ENCODE measurements at places on chromosomes 4 and X.

GRCh38 chr4:2866891-2867290 is 23.2 kb downstream of the ADD1 start:
- no peaks in the 10 kb centered on the region for H3K27me3 ChIP-seq
- no peak for DNase-seq
- peaks cover 76% of the 10 kb centered on the region for H3K4me1 ChIP-seq
- peak overlapping the region; percentile 3 for H3K4me3 ChIP-seq

DNA sequence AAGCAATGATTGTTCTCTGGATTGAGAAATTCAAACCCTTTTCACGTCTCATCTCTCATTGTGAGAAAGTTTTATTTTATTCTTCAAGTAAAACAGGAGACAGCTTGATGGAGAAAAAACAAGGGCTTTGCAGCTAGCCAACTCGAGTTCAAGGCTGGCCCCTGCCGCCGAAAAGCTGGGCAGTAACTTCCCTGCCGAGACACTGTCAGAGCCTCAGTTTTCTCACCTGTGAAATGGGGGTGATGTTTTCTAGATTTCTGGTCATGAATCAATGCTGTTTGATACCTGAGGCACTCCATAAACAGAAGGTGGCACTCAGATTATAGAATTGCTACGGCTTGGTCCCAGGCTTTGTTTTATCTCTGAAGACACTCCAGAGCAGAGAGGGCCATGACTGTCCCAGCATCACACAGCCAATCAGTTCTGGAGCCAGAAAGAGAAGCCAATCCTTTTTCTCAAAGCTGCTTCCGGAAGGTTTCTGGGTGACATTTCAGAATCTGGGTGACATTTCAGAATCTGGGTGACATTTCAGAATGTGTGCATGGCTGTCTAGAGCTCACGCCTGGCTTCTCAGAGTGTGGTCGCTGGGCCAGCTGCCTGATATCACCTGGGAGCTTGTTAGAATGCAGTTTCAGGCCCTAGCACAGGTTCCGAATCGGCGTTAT is 33.2 kb downstream of the HMX1 start:
- H3K27ac ChIP-seq: no peak overlapping the region
- H3K36me3 ChIP-seq: no peaks in the 10 kb centered on the region
- peaks cover 11% of the 10 kb centered on the region for H3K4me1 ChIP-seq

DNA sequence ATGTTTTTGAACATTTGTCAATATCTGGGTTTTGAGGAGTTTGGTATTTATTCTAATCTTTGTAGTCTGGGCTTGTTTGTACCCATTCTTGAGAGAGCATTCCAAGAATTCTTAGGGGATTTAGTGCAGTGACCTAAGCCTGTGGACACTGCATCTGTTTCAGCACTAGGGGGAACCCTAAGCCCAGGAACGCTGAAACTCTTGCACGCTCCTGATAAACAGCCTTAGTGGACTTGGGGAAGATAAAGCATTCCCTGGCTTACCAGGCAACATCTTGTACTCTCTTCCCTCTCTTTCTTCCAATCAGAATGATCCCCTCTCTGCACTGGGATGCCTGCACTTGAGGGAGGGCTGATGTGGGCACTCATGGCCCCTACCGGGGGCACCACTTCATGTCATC is 654.9 kb upstream of the HTR2C start:
- H3K27ac ChIP-seq: no peak overlapping the region
- DNase-seq: peak; percentile 54
- H3K36me3 ChIP-seq: peaks cover 6% of the 10 kb centered on the region
- no peaks in the 10 kb centered on the region for H3K27me3 ChIP-seq

DNA sequence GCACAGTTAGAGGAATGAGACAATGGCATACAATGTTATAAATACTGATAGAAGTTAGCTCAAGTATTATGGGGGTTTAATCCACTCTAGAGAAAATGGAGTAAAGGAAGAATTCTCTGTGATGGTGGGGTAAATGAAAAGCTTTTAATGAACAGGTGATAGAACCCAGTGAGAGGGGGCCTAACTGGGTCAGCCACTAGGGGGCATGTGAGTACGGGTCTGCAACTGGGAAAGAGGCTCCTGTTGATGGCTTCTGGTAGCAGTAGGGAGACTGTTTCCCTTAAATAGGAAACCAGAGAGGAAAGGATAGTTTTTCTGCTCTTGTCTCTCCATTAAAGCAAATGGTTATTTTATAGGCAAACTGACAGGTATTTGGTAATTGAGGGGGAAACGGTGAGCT is 132.8 kb upstream of the GPR101 start:
- H3K36me3 ChIP-seq: no peaks in the 10 kb centered on the region
- peak; percentile 16 for DNase-seq
- H3K4me1 ChIP-seq: no peaks in the 10 kb centered on the region
- H3K27ac ChIP-seq: no peak overlapping the region
- H3K4me3 ChIP-seq: no peak overlapping the region

DNA sequence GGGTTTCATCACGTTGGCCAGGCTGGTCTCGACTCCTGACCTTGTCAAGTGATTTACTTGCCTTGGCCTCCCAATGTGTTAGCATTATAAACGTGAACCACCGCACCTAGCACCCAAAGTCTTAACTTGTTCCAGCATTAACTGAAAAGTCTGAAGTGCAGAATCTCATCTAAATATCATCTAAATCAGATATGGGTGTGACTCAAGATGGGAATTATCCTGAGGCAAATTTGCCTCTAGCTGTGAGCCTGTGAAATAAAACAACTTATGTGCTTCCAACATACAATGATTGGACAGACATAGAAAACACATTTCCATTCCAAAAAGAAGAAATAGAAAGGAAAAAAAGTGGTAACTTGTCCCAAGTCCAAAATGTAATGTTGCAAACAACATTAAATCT is 641.1 kb upstream of the ATOH1 start:
- peaks cover 10% of the 10 kb centered on the region for H3K4me1 ChIP-seq
- DNase-seq: no peak
- H3K27ac ChIP-seq: no peak overlapping the region
- no peak overlapping the region for H3K4me3 ChIP-seq

- H3K27me3 ChIP-seq: peaks cover 5% of the 10 kb centered on the region
- H3K4me1 ChIP-seq: no peaks in the 10 kb centered on the region
- no peaks in the 10 kb centered on the region for H3K36me3 ChIP-seq
- no peak overlapping the region for H3K27ac ChIP-seq
These were observed 12.1 kb upstream of the TCEAL4 start for GRCh38 chrX:103573202-103573601.

GRCh38 chr4:142194905-142195304 is 558.5 kb downstream of the IL15 start:
- no peak for DNase-seq
- no peaks in the 10 kb centered on the region for H3K36me3 ChIP-seq
- H3K27ac ChIP-seq: no peak overlapping the region
- no peak overlapping the region for H3K4me3 ChIP-seq
- no peaks in the 10 kb centered on the region for H3K27me3 ChIP-seq
- H3K4me1 ChIP-seq: no peaks in the 10 kb centered on the region

- H3K36me3 ChIP-seq: no peaks in the 10 kb centered on the region
- DNase-seq: no peak
- H3K4me1 ChIP-seq: peaks cover 14% of the 10 kb centered on the region
- no peak overlapping the region for H3K4me3 ChIP-seq
These were observed 128.0 kb downstream of the C4orf33 start for GRCh38 chr4:129223945-129224344.

- H3K4me3 ChIP-seq: no peak overlapping the region
- no peaks in the 10 kb centered on the region for H3K36me3 ChIP-seq
- H3K4me1 ChIP-seq: no peaks in the 10 kb centered on the region
- H3K27ac ChIP-seq: no peak overlapping the region
- H3K27me3 ChIP-seq: peaks cover 4% of the 10 kb centered on the region
- DNase-seq: no peak
These were observed 254.2 kb upstream of the NWD2 start for GRCh38 chr4:36990128-36990872.

- peak overlapping the region; percentile 31 for H3K27ac ChIP-seq
- H3K27me3 ChIP-seq: peaks cover 3% of the 10 kb centered on the region
- H3K4me3 ChIP-seq: no peak overlapping the region
- no peaks in the 10 kb centered on the region for H3K36me3 ChIP-seq
- DNase-seq: no peak
These were observed 82.2 kb upstream of the VEGFC start for GRCh38 chr4:176874721-176875445.

- H3K36me3 ChIP-seq: no peaks in the 10 kb centered on the region
- H3K27ac ChIP-seq: no peak overlapping the region
- peaks cover 3% of the 10 kb centered on the region for H3K27me3 ChIP-seq
- no peak for DNase-seq
- H3K4me3 ChIP-seq: no peak overlapping the region
- H3K4me1 ChIP-seq: no peaks in the 10 kb centered on the region
These were observed 161.7 kb downstream of the BRWD3 start for GRCh38 chrX:80648023-80648422.

DNA sequence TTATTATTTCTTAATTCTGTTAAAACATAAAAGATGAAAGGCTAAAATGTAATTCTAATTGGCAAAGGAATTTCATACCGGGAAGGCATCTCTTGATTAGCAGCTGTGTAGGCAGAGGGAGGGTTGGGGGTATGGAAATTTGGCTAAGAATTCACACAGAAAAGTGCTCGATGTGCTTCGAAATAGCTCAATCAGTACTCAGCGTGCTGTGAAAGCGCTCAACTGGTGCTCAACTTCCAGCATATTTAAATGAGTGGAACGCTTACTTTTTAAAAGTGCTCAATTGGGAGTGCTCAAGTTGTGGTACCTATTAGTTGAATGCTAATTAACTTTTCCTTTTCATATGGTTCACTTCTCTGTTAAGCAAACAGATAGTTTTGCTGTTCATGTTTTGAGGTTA is 695.9 kb upstream of the ATOH1 start:
- no peaks in the 10 kb centered on the region for H3K4me1 ChIP-seq
- H3K36me3 ChIP-seq: no peaks in the 10 kb centered on the region
- no peak for DNase-seq
- no peak overlapping the region for H3K4me3 ChIP-seq
- no peak overlapping the region for H3K27ac ChIP-seq
- H3K27me3 ChIP-seq: no peaks in the 10 kb centered on the region

- DNase-seq: no peak
- H3K4me1 ChIP-seq: no peaks in the 10 kb centered on the region
- peaks cover 8% of the 10 kb centered on the region for H3K27me3 ChIP-seq
- H3K4me3 ChIP-seq: no peak overlapping the region
- no peaks in the 10 kb centered on the region for H3K36me3 ChIP-seq
These were observed 15.5 kb upstream of the NHS start for GRCh38 chrX:17359500-17359899.

- no peak overlapping the region for H3K27ac ChIP-seq
- H3K27me3 ChIP-seq: peaks cover 4% of the 10 kb centered on the region
- H3K4me3 ChIP-seq: no peak overlapping the region
- H3K4me1 ChIP-seq: no peaks in the 10 kb centered on the region
- no peak for DNase-seq
These were observed 138.3 kb upstream of the TEX13D start for GRCh38 chrX:124194199-124194598.

DNA sequence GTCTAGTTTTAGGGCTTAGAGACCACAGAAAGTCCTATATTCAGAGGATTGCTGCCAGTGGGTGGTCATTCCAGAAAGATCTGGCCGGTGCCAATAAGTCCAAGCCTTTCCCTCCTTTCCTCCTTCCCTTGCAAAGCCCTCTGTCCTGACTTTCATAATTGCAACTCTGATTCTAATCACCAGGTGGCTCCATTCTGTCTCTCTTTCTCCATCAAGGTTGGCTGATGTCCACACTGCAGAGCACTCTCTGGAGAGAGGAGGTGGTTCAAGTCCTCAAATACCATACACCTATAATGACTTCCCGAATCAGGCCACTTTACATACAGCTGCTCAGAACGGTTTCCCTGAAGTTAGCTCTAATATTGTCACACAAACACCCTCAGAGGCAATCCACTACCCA is 22.4 kb upstream of the ARMCX4 start:
- DNase-seq: no peak
- no peaks in the 10 kb centered on the region for H3K27me3 ChIP-seq
- no peak overlapping the region for H3K4me3 ChIP-seq
- H3K4me1 ChIP-seq: no peaks in the 10 kb centered on the region
- H3K36me3 ChIP-seq: peaks cover 36% of the 10 kb centered on the region
- no peak overlapping the region for H3K27ac ChIP-seq

Data from nephron progenitor cell (in vitro differentiated cells).